ENCODE measurements at places on chromosomes 5 and 9.

DNA sequence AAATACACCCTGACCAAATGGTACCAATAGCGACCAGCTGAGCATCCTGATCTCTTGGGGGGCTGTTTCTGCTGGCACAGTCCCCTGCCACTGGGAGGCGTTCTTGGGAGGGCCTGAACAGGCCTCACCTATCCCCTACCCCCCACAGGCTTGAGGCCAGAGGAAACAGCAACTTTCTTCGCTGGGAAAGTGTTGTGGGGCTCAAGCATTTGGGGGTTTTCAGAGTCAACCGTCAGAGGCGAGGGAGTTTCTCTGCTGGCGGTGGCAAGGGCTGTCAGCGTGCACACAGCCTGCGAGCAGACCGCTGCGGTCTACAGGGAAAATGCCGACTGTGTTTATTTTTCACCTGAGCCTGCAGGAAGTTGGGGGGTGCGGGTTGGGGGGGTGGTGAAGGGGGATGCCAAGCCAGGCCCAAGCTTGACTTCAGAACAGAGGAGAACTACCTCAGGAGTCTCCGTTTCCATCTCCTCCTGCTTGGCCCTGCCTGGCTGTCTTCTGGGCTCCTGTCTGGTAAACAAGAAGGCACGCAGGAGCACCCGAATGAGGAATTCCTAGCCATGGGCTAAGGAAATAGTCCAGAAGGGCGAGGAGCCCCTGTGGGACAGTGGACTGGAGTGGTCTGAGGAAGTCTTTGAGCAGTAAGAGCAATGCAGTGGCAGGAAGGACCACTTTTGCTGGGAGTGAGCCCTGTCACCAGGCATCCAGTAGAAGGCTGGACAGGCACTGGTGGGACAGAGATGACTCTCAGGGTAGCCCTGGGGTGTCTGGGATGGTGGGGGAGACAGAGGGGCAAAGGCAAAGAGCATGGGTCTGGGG lies 18.1 kb downstream of the TCF7 start:
- peak; percentile 45 for DNase-seq

DNA sequence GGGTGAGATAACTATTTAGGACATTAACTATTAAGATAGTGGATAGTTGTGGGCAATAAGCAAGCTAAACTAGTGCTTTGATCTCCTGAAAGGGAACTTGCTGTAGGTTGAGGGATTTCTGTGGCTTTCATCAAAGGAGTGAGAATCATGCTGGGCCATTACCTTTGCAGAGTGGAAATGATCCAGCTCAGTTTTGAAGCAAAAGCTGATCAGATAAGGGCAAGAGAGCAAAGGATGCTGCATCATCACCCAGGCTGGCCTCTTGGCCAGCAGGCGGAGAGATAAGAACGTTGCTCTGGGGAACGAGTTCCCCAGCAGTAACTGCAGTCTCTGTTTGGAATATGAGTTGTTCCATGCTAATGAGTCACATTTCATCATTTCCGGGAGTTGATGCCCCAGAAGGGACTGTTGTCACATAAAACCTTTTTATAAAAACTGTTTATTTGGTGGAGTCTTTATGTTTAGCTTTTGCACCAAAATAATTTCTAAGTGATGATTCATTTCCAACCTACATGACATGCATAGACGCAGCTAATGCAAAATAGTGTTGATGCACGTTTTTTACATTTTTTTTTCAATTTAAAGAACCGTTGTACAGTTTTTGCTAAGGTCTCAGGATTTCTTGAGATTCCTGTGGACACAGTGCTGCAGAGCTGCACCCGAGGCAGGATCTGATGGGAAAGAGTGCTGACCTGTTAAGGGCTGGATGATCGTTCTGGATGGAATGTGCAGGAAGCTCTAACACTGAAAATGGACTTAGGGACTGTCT lies 99.3 kb downstream of the ACTBL2 start:
- DNase-seq = no peak

DNA sequence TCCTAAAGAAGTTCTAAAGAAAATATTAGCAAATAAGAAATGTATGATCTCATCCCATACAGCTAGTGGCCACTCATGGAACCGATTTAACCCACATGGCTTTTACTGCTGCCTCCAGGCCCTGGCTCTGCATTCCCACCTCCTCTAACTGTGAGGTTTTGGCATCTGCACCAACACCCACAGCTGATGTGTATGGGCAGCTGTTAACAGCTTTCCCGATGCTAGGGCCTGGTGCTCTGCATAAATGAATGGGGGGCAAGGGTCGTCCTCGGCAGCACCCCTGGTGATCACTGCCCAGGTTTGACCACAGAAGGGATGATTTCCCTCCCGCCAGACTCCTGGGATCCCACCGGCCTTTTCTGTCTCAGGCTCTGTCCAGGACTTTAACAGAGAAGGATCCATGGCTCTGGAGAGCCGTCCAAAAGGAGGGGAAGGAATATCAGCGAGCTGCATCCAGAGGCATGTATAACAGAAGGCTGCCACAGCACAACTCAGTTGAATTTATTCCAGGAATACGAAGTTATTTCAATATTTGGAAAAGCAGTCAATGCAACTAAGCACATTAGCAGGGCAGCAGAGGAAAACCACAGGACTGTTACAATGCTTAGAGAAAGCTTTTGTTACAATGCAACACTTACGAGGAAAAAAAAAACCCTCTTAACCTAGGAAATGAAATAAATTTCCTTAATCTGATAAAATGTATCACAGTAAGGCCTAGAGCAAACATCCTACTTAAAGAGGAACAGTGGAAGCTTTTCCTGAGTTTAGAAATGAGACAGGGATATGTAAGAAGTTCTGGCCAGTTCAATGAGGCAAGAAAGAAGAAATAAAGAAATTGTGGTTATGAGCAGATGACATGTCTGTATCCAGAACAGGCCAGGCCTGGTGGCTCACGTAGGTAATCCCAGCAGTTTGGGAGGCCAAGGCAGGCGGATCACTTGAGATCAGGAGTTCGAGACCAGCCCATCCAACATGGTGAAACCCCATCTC lies 63.1 kb downstream of the NACC2 start:
- DNase-seq = no peak

GRCh38 chr5:14277385-14278320 lies 134.5 kb downstream of the TRIO start:
- no peak for DNase-seq

GRCh38 chr5:134523543-134524271 lies 1.8 kb upstream of the JADE2 start:
- no peak for DNase-seq

- no peak for DNase-seq
Observed at GRCh38 chr5:55699041-55699688, 13.0 kb downstream of the SLC38A9 start.

DNA sequence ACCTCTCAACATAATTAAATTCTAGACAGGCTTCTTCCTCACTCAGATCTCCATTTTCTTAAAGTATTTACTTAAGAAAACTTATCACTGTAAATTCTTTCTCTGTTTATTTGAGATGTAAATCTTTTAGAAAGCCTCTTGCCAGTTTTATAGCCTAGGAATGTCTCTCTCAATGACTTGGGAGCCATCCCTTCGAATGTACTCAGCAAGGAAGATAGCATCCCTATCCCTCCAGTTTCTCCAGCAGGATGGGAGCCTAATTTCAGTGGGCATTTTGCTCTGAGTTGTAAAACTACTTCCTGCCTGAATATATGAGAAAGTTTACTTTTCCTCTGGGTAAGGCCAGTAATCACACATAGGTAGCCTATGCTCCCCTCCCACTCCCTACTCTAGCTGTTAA lies 558.5 kb upstream of the ARRDC3 start:
- DNase-seq = no peak

DNA sequence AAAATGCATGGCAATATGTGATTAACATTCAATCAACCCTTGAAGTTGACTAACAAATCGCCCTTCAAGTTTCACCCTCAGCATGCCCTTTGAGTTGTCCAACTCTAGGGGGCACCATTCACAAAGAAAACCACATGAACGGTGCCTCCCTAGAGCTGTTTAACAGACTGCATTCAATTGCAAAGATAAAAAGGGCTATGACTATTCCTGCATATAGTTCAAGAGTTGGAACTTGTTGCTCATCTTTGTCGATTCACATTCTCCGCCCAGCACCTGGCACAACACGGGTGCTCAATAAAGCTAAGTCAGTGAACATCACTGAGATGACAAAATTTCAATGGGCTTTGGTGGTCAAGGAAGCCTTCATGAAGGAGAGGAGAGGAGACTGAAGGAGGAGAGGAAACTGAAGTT lies 69.6 kb upstream of the SLC30A5 start:
- no peak for DNase-seq

- DNase-seq = no peak
Observed at GRCh38 chr5:516338-516925, 7.8 kb downstream of the SLC9A3 start.

GRCh38 chr9:84254972-84255371 lies 85.6 kb downstream of the SLC28A3 start:
- no peak for DNase-seq

- no peak for DNase-seq
Observed at GRCh38 chr5:137791799-137792198, 37.6 kb upstream of the HNRNPA0 start.

GRCh38 chr5:26894719-26895263 lies 143.6 kb downstream of the CDH9 start:
- no peak for DNase-seq

DNA sequence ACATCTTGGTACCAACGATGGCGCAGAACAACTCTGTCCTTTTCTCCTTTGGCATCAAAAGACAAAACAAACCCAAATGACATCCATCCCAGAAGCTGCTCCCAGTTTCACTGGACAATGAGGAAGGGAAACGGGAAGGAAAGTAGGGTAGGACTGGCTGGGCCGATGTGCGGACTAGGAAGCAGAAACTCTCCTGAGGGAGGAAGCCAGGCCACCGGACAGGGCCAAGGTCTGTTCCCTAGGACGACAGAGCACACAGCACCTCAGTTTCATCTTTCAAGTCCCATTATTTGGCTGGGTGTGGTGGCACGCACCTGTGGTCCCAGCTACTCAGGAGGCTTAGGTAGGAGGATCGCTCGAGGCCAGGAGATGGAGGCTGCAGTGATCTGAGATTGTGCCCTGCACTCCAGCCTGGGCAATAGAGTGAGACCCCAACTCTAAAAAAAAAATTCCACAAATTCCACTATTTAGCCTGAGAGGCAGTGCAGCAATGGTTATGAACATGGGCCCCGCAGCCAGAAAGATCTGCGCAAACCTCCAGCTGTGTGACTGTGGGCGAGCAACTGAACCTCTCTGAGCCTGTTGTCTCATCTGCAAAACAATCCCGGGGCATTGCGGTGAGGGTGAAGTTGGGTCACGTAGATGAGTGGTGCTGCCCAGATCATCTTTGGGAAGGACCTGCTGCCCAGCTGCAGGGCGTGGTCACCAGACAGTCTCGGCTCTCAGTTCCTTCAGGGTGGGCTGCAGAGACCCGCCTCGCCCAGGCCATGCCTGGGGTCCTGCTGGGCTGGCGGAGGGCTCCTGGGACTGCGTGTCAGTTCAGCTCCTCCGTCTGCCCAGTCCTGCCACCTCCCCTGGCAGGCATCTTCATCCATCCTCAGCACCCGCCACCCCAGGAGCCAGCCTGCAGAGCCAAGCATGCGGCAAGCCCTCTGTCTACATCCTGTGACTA lies 101.2 kb upstream of the RAPGEF1 start:
- no peak for DNase-seq

GRCh38 chr5:25006734-25007133 lies 362.0 kb upstream of the CDH10 start:
- no peak for DNase-seq

GRCh38 chr5:74275171-74275992 lies 365.1 kb downstream of the ENC1 start:
- no peak for DNase-seq

- no peak for DNase-seq
Observed at GRCh38 chr5:15550502-15551112, 50.6 kb downstream of the FBXL7 start.

- no peak for DNase-seq
Observed at GRCh38 chr9:79661279-79661678, 89.5 kb downstream of the TLE4 start.

GRCh38 chr9:121926351-121926801 lies 166.7 kb downstream of the TTLL11 start:
- no peak for DNase-seq

- no peak for DNase-seq
Observed at GRCh38 chr5:163339148-163339547, 98.2 kb upstream of the CCNG1 start.

DNA sequence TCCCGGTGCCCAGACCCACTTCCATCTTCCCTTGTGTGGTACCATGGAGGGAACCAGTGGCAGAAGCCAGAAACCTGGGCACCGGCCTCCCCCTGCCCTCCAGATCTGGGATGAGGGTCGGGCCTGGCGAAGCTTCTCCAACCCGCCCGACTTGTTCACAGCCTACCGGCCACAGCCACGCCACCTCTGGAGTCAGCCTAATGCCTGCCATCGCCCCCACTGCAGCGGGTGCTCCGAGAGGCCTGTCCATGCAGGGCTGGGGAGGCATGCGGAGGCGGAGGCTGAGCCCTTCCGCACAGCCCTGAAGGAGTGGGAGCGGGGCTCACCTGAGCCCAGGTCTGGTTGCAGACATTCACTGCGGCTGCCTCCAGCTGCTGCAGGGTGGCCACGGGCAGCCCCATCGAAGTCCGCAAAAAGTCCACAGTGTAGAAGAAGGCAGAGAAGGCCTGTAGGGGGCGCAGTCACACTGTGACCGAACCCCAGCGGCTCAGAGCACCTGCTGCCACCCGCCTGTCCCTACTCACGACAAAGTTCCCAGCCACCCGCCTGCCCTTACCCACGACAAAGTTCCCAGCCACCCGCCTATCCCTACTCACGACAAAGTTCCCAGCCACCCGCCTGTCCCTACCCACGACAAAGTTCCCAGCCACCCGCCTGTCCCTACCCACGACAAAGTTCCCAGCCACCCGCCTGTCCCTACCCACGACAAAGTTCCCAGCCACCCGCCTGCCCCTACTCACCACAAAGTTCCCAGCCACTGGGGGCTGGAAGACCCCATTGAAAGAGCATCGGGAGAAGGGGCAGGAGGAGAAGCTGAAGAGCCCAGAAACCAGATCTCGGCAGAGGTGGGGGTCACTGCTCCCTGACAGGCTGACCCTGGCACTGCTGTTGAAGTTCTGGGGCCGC lies 3.8 kb upstream of the NPDC1 start:
- DNase-seq = no peak

DNA sequence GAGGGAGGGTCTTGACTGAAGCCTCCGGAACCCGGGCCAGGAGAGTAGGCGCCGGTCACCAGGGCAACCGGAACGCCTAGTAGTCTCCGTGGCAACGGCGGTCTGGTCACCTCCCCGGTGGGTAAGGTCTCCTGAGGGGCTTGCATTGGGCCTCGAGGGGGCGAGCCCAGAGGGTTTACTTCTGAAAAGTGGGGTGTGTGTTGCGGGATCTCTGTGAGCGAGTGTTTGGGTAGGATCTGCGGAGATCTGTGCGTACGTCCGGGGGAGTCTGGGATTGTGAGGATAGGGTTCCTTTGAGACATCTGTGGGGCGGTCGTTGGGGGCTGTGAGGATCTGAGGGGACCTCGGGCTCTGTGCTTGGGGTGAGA lies at the start of gene FAM221B:
TSS of gene FAM221B (minus strand) at position 17 of the 368 bp plus-strand sequence. CDS start 2,571 bp downstream, outside the sequence.
- DNase-seq = peak; percentile 75

DNA sequence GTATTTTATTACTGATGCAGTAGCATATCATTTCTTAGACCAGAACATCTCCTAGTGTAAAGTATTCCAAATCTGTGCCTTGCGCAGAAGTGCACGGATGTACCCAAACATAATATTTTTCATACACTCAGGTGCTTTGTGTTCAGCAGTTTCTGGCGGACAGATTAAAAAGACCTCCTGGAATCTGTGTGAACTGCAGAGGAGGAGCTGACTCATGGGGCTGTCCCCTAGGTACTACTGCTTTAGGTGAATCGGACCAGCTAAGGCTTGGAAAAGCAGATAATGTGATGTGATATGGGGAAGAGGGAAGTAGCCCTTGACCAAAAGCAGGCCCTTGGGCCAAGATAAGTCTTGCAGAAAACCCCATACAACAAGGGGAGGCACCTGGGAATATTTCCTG lies 310.1 kb downstream of the PLK2 start:
- DNase-seq = no peak

- DNase-seq = peak; percentile 86
Observed at GRCh38 chr9:33158843-33159776, 8.0 kb downstream of the B4GALT1 start.

All from sciatic nerve (tissue), 2 donors.